ENCODE measurements at places on chromosomes 5 and 9.

DNA sequence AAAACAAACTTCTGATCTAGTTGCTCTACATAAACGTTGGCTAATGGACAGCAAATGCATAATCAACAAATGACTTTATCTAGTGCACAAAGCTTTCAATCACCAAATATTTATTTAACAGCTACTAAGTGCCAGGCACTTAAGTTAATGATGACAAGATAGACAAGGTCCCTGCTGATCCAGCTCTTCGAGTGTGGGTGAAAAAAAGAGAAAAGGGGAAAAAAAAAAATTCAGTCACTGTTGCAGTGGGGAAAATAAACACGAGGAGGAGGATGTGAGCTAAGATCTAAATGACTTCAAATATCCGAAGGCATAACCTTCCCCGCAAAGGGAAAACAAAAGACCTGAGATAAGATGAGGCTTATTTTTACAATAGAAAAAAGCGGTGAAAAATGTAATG lies 9.6 kb downstream of the PSIP1 start:
- no peak for DNase-seq

- no peak for DNase-seq
Measured at GRCh38 chr9:98597236-98597771, 111.4 kb downstream of the GABBR2 start.

DNA sequence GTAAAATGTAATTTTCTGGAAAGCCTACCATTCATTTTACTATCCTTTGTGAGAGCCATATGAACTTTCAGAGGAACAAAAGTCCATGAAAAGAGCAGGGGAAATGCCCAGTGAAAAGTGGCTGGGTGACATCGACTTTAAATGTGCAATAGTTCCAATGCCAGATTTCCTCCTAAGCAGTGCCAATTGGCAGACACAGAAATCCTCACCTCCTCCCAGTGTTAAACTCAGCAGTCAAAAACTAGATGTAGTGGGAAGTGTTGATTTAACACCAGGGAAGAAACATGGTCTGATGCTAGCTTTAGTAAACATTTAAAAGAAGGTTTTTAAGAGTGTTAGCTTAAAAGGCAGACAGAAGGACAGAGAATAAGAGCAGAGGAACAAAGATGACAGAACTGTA lies 2055.2 kb downstream of the MAT2B start:
- no peak for DNase-seq

DNA sequence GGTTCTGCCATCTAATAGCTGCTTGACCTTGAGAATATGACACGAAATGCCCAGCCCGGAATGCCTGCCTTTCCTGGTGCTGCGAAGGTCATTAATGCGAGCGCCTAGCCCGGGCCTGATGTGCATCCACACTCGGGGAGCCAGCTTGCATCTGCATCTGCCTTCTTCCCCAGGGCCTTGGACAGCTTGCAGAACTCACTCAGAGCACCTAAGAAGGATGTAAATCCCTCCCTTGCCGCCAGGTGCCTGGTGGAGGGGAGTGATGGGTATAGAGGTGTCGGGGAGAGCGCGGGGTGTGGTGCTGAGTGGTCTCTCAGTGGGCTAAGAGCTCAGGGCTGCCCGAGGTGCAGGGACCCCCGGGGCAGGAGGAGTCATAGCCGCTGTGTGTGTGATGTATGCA lies 127.2 kb downstream of the MRPL36 start:
- no peak for DNase-seq

DNA sequence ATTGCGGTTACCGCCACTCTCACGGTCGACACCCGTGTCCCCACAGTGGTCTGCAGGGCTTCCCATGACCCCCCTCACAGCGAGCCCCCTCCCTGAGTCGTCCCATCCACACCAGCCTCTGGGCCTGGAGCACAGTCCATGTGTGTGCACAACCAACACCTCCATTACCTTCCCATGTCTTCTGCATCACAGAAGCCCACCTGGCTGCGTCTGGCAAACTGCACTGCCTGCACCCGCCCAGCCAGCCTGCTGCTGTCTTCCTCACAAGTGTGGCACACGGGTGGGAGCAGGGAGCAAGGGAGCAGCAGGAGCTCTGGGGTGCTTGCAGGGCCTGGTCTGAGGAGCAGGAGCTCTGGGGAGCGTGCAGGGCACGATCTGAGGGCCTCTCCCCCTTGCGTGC lies 415.3 kb upstream of the IRX4 start:
- no peak for DNase-seq
